ENCODE measurements at places on chromosomes 12 and 14. TPM values are rescaled to one million over a fixed set of nuclear protein-coding genes. Genes with fewer than 3 reads are reported as not detected.
A peak's percentile ranks its signal among the peaks of the same experiment; 100 is the strongest.

DNA sequence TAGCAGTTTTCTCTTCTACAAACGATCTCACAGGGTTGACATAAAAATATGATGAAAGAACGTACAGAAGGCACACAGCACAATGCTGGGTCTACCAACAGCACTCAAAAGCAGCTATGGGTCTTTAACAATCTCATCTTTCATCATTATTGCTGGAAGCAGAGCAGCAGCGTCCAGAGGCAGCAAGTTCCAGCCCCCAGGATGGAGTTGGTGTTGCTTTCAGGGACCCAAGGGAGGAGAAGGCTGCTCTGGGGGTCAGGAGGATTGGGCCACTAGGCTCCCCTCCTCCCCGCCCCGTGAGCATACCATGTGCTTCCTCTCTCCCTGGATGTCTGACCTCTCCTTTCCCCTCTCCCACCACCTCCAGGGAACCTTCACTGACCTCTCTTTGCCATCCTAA is 13.3 kb downstream of the KCTD10 start:
- DNase-seq, result no peak

- DNase-seq, result no peak
These were observed 15.2 kb downstream of the NAA30 start for GRCh38 chr14:57405562-57405961.

DNA sequence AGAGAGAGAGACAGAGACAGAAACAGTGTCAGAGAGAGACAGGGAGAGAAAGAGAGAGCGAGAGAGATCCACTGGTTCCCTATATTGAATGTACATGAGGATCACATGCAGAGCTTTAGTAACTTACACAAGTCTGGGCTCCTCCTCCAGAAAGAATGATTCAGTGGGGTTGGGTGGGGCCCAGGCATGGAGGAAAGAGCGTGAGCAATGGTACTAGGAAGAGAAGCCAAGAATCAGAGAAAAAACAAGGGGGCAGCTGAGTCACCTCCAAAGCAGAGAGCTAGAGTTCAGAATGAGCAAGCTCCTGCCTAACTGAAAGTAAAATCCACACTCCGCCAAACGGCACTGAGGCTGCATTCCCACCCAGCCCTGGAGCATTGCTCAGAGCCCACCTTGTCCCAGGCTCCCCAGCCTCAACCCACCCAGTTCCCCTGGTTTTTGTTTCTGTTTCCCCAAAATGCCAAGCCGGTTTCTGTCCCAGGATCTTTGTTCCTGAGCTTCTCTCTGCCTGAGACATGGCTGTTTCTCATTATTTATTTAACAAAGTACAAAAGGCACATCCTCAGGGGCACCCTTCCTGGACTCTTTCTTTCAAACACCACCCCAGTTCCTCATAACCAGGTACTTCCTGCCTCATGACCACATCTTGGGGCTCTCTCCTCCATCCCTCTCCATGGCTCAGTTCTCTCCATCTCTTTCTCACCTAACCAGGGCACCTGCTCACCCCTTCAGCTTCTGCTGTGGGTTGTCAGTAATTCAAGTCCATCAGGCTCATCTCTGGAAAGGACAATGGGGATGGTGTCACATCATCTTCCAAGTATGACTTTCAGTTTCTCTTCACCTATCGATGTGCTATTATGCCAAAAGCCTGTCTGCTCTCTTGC is 670.3 kb upstream of the TBX3 start:
- DNase-seq, result peak; percentile 88

Gene CHGA
- total RNA-seq, result not detected

DNA sequence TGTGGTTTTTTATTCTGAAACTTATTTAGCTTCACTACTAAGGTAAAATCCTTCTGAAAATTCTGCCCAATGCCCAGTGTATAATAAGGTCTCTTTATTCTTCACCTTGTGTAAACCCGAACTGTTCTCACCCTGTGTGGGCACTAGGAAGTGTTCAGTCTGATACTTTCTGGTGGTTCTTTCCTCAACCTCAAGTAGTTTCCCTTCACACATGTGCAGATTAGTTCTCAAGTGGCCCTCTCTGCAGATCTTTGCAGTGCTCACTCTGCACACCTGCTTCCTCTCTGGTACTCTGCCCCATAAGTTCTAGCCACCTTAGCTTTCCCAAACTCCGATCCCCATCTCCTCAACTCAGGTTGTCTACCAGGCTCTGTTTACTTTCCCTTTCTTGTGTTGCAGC is 61.6 kb downstream of the RAD51B start:
- no peak for DNase-seq

GRCh38 chr14:24339284-24340151 is at the start of gene RIPK3:
RIPK3 (minus strand) TSS chr14:24339991; CDS start chr14:24339826, 165 bp downstream.
- no peak for DNase-seq

- DNase-seq, result no peak
These were observed 1973.0 kb upstream of the FLRT2 start for GRCh38 chr14:83556746-83557453.

DNA sequence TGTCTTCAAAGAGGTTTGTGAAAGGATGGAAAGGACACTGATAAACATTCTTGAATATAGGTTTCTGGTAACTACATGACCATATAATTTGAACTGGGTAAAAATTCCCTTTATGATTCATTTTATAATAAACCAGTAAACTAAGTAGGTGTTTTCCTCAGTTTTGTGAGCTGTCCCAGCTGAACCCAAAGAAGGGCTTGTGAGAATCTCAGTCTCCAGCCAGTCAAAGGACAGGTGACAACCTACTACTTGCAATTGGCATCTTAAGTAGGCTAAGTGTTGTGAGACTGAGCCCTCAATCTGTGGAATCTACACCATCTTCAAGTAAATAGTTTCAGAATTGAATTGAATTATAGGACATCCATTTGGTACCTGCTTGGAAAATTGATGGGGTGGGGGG is 75.2 kb downstream of the MYF5 start:
- DNase-seq, result no peak

DNA sequence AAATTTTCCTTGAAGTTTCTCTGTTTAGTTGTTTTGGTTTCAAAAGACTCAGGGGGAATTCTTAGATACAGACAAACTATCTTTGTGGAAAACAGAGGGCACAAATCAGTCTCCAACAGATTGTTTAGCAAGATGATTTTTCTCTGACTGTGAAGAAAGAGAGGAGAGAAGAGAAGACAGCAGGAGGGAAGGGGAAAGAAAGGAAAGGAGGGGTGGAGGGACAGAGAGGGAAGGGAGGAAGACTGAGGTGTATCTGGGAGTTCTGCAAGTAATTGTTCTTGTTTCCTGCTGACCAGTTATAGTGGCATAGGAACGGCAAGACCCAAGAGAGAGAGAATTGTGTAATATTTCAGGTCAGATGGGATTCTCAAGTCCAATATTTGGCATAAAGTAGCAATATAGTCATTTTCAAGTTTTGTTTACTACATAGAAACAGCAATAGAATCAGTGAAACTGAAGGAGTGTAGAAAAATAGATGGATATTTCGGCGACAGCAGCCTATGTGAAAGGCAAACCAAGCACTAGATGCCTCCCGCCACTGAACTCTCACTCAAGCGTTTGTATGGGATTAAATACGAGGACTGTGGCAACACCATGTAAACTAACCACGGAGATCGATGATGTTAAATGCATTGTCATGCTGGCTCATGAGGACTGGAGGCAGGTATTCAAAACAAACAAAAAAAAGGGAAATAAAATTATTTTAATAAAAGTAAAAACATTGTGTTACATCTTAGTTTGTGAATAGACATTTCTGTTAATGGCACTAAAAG is 342.5 kb downstream of the SLC16A7 start:
- DNase-seq, result no peak

GRCh38 chr14:33967138-33967537 is 16.3 kb upstream of the EGLN3 start:
- DNase-seq, result no peak

- DNase-seq, result no peak
These were observed 578 bp downstream of the ADAMTS20 start for GRCh38 chr12:43551279-43551970.

DNA sequence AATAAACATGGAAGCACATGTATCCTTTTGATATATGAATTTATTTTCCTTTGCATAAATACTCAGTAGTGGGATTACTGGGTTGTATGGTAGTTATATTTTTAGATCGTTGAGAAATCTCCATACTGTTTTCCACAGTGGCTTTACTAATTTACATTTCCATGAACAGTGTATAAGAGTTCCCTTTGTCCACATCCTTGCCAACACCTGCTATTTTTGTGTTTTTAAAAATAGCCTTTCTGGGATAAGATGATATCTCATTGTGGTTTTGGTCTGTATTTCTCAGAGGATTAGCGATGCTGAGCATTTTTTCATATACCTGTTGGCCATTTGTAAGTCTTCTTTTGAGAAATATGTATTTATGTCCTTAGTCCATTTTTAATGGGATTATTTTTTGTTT is 329.2 kb upstream of the KITLG start:
- no peak for DNase-seq

DNA sequence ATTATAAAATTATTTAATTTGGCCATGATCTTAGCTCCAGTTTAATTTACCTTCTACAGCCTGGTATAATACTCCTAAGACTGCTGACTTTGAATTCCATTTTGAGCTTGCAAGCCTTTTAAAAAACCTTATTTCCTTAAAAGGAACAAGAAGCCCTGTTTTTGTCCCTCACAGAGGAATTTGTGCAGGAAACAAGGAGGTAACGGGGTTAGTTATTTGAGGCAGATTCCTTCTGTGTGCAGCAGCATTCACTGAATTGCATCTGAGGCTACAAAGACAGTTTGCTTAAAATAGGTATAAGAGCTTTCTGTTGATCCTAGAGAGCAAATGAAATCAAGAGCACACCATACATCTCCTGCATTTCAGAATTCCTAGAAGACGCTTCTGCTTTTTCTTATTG is 403.3 kb upstream of the PRICKLE1 start:
- no peak for DNase-seq

DNA sequence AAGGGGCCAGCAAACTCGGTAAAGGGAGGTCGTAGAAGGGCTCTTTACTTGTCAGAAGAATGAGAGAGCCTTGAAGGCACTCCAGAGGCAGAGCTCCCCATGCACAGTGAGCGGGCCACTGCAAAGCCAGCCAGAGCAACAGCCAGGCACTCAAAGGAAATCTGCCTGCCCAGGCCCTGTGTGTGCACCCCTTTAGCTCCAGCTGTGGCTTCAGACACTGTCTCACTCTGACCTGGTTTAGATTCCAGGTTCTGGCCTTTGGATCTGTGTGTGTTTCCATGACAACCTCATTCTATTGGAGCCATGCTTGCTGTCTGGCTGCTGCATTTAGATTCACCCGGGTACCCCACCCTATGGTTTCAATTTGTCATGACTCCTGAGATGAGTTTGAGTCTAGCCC is 170.3 kb downstream of the CAPZA3 start:
- DNase-seq, result no peak

GRCh38 chr14:100738269-100738691 is 11.6 kb downstream of the DLK1 start:
- no peak for DNase-seq

DNA sequence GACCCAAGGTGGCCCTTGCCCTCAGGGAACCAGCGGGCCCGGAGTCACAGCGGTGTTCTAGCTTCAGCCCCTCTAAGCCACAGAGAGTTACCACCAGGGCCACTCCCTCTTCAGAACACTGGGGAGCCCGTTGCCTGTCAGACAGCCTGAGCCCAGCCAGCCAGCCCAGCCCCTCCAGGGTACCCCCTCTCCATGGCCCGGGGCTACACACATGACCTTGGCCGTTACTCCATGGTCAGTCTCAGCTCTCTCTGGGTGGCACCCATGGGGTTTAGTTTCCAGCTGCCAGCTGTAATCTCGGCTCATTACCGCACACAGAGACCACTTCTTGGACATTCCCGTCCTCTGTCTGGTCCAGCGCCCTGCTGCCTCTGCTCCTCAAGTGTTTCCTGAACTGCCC is 35.0 kb downstream of the PPP2R5C start:
- no peak for DNase-seq

- DNase-seq, result no peak
These were observed 9.0 kb upstream of the HOXC6 start for GRCh38 chr12:54019091-54019811.

DNA sequence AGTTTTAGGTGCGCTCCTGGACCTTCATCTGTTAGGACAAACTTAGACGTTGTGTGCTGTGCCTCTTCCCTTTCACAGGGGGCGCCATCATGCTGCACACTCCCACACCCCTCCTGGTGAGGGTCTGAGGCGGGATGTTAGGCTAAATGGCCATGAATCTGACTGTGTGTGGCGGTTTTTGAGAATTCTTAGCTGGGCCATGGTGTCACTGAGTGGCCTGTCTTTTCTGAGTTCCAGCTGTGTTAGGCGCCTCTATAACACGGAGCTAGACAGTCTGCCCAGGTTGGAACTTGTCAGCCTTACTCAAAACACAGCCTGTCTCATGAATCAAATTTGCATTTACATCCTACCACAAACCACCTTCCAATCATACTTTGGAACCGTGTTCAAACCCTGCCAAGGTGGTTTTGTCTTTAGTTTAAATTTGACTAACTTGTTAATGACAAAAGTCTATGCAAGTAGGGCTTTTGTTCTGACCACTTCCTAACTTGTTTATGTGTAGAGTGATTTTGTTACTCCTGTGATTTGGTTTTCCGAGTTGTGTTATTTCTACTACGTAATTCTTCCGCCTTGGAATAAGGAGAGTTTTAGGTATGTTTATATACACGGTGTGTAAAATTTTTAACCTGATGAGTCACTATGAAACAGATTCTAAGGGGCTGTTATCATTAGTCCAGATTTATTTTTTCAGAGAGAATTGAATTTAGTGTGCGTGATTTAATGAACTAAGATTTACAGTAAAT is 19.6 kb downstream of the ACVR1B start:
- DNase-seq, result no peak

Gene GAPDH
- 4,693 TPM for total RNA-seq

GRCh38 chr12:47811581-47812484 is 7.9 kb downstream of the HDAC7 start:
- peak; percentile 92 for DNase-seq

DNA sequence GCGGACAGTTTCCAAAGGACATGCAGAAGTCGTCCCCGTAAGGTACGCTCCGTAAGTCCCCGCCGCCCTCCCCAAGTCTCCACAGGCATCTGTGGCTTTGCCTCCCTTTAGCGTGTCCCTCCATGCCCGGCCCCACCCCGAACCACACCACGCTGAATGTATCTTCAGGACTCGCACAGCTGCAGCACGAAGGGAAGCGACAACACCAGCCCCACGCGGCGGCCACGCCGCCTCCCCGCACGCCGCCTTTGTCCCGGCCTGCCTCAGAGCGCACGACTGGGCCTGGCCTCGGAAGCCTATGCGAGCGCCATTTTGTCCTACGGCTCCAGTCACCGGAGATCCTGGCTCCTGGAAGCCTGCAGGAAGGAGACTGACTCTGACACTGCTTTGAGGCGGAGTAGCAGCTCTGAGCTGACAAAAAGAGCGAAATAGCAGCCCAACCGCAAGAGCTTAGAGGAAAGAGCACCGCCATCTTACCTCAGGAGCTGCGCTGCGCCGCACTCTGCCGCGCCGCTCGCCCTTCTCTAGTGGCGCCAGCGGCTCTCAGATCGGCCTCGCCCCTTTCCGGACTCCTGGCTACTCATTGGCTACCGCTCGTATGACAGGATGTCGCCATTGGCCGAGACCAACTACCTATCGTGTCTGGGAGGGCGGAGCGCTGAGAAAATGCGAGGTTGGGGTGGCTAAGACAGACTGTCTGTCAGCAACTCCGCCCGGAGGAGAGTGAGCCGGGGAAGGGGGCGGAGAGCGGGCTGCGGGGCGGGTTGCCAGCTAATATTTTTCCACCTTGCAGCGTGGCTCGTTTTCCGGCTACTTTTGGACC is at the start of gene KANSL2:
KANSL2 (minus strand) TSS at position 529 of the 823 bp plus-strand sequence. CDS start 606 bp downstream, outside the sequence.
- peak; percentile 99 for DNase-seq

Measured in right atrium auricular region (tissue), 2 donors.